ENCODE measurements at places on chromosomes 3 and 15.

DNA sequence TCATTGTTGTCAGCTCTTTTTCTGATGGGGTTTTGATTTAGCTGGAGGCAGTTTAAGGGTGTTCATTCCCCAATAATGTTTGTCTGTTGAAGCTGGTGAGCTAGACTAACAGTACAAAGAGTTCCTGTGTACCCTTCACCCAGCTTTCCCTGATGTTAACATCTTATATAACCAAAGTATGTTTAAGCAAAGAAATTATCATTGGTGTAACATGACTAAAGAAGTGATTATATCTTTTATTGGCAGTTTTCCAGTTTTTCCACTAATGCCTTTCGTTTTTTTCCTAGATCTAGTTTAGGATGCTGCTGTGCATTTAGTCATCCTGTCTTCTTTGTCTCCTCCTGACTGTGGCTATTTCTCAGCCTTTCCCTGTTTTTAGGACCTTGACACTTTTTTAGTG is 165.6 kb downstream of the LPP start:
- DNase-seq, result no peak

DNA sequence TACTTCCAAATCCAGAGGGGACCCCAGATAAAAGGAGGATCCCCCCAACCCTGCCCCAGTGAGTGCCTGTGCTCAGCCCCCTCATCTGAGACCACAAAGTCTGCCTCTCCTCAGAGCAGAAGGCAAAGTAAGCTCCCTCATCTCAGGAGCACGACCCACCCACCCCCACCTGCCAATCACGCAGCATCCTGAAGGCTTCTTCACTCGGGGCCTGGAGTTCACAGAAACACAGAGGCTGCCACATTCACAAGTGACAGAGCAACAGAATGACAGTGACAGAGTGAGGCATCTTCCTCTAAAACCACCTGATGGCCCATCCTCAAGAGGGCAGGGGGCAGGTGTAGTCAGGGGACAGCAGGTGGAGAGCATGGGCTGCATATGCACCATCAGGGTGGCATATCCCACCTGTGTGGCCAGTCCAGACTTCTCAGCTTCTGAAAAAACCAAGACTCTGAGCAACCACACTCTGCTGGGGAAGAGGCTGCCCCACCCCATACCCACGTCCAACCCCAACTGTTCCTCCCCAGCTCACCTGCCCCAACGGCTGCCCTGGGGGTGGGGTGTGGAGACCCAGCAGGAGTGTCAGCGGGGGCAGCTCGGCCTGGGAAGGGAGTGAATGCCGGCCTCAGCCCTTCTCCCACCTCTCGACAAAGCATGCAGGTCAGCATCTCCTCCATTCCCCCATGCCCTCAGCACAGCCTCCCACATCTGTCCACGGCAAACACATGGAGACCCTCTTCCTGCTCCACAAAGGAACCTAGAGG is 19.3 kb downstream of the ADCY5 start:
- DNase-seq, result no peak

DNA sequence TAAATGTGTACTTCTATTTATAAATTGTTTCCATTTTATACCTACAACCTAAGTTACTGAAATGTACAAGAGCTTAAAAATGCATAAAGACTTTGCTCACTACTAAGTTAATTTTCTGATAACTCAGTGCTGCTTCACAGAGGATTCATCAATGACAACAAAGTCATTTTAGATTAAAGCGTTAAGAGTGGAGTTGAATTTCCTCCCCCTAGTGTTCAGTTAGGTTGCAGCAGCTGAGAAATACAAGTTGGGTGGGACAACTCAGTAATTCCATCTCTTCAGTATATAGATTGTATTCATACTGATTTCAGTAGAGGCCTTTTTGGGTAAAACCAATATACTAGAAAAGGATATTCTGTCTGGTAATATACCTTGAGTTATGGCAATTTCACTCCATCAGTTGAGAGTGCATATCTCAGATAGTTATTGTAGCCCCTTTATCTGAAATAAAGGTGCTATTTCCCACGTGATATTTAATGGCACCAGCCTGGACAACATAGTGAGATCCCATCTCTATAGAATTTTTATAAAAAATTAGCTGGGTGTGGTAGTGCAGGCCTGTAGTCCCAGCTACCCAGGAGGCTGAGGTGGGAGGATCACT is 6.9 kb upstream of the RPL35A start:
- no peak for DNase-seq

DNA sequence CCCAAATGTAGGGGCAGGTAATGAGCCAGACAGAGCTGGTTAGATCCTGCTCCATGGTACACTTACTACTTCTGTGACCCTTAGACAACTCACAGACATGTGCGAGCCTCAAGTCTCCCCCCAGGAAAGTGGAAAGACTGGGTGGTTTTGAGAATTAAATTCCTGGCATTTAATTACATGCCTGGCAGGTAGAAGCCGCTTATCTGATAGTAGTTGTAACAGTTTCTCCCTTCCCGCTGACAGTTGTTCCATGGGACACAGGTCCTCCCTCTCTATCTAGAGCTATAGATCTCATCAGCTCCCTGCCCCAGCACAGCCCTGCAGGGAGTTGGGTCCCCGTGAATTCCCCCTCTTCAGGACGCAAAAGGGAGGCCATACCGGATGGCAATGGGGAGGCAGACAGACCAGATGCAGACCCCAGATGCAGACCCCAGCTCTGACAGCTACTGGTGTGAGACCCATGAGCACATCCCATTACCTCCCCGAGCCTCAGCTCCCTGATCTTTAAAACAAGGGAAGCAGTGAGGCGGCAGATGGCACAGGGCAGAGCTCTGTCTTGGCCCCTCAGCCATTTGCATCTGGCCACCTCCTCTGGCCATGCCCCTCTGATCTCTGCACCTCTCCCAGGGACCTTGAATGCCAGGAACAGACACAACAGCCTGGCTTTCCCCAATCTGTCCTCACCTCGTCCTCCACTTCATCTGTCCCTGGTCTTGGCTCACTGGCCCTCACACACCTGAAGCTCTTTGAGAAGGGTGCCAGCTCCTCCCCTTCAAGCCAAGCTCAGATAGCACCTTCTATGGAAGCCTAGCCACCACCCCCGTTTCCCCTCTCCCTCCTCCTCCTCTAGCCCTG is 34.1 kb upstream of the NR2C2 start:
- no peak for DNase-seq

GRCh38 chr3:52887166-52887565 is 10.2 kb downstream of the STIMATE start:
- no peak for DNase-seq

DNA sequence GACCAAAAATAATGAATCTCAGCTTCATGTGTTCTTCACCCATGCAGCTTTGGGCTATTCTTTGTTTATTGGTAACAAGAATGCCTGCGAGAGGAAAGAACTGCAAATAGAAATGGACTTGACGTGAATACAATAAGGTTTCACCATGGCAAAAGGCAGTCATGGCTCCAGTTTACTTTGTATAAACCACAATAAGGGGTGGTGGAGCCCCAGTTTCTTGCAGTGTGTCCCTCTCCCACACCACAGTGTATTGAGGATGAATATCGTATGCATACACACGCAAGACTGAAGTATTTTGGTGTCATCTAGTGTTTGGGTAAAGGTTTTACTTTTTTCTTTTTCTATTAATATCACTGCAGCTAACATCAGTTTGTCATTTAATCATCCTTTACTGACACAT is 159.7 kb upstream of the CNTN4 start:
- DNase-seq, result no peak

- DNase-seq, result no peak
Measured at GRCh38 chr3:39388153-39388552, 5.0 kb downstream of the SLC25A38 start.

GRCh38 chr3:149575961-149576564 is 81.8 kb downstream of the WWTR1 start:
- peak; percentile 97 for DNase-seq

DNA sequence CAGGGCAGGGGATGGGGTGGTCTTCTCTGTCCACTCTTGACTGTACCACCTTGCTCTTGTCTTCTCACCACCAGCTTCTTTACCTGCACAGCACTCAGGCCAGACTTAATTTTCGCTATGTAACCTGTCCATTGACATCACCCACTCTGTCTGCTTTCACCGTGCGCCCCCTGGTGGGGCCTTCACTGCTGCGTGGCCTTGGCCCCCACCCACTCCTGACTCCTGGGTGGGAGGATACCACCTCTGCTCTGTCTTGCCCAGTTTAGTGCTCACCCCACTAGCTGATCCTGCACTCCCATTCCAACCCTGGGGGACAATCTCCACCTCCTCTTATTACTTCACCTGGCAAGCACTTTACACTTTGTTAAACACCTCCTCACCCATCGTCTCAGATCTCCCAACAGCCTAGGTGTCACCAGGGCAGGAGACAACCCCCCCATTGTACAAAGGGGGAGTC is 17.7 kb downstream of the PTH1R start:
- no peak for DNase-seq

DNA sequence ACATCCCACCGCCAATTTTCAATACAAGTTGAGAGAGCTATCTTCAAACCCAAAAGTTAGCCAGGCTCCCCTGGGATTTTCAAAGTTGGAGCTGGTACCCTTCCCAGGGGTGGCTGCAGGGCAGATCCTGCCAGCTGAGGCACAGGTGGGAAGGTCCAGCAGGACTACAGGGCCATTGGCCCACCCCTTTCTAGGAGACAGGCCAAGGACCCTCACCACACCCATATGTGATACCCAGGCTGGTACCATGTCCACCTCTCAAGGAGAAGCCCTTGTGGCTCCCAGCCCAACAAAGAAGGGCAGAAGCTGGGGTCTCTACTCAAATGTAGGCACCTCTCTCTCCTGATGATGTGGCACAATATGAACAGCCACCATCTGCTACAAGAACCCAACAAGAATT is 8.0 kb downstream of the POC1A start:
- DNase-seq, result no peak

DNA sequence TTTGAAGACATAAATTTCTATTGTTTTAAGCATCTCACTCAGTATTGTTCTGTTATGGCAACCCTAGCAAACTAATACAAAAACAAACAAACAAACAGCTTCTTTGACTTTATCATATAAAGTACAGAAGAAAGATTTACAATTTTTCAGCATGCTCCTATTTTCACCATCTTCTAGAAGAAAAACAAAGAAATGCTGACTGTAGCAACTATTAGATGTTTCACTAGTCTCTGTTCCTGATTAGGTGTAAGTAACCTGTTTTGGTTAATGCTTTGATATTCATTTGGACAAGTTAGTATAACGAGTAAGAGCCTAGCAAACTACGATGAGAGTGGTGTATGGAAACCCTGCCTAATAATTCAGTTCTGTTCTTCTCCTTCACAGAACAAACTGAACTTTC is 478.5 kb downstream of the NAALADL2 start:
- no peak for DNase-seq

DNA sequence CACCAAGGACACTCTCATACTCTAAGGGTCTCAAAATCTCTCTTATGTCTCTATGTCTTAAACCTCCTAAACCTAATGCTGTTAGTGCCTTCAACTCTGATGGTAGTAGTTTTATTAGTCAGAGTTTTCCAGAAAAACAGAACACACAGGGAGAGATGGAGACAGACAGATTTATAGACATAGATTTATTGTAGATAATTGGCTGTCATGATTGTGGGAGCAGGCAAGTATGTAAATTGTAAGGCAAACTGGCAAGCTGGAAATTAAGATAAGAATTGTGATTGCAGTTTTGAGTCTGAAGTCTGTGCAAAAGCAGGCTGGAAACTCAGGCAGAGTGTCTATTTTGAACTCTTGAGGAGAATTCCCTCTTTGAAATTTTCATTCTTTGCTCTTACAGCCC is 96.3 kb upstream of the ROBO1 start:
- no peak for DNase-seq

DNA sequence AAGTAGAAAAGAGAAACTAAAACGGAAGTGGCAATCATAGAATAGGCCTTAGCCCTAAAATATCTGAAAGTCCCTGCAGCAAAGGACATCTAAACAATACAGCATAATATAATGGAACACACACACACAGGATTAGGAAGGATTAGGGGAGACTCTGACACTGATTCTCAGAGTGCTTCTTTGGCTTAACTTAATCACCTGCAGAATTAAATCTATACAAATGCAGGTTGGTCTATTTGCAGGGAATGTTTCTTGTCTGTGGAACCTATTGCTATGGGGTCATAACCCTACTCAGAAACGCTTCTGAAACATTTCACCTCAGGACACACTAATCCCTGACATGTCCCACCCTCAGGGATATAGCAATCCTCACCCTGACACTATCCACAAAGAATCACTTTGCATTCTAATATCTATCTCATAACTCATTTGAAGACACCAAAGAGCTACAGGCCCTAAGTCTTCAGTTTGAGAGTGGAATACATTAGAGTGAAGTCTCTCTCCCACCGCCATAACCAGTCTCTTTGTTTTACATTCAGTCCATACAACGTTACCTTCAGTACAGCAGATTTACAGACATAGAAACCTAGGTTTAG is 1041.2 kb downstream of the TUSC7 start:
- no peak for DNase-seq

DNA sequence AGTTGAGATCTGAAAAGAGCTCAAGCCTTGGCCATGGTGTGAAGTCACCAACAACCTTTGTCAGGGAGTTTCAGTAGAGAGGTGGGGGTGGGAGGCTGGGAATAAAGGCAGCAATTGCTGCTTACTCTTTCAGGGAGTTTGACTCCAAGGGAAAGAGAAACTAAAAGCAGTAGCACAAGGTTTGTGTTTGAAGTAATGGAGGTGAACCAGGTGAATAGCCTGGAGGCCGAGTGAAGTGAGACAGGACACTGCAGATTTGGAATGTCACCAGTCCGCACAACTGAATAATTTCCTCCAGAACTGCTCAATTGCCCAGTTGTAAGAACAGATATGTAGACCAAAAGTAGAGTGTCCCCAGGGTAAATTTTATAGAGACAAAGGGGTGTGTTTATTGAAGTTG is 44.1 kb downstream of the CD86 start:
- no peak for DNase-seq

GRCh38 chr15:57599296-57599810 is 7.6 kb downstream of the MYZAP start:
- no peak for DNase-seq

GRCh38 chr3:111998636-111999483 is at the start of gene TAGLN3:
TSS of gene TAGLN3 (plus strand) at chr3:111998922. CDS start at chr3:111999423, 501 bp downstream.
- no peak for DNase-seq

DNA sequence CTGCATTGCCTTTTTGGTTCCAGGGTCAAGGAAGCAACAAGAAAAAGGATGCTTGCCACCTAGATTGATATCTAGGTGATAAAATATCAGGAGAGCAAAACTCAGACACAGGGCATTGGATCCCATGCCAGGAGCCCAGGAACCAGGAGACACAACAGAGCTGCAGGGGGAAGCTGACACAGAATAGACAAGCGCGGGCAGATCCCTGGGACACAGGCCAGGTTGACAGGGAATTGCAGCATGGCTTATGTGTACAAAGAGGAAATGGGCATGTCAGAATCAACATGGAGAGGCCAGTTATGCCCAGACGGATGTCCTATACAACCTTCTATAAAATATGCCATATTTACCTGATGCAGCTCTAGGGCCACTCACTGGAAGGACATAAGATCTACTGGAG is 84.2 kb downstream of the SEMA6D start:
- no peak for DNase-seq
